ENCODE measurements at places on chromosomes 2 and 18.

DNA sequence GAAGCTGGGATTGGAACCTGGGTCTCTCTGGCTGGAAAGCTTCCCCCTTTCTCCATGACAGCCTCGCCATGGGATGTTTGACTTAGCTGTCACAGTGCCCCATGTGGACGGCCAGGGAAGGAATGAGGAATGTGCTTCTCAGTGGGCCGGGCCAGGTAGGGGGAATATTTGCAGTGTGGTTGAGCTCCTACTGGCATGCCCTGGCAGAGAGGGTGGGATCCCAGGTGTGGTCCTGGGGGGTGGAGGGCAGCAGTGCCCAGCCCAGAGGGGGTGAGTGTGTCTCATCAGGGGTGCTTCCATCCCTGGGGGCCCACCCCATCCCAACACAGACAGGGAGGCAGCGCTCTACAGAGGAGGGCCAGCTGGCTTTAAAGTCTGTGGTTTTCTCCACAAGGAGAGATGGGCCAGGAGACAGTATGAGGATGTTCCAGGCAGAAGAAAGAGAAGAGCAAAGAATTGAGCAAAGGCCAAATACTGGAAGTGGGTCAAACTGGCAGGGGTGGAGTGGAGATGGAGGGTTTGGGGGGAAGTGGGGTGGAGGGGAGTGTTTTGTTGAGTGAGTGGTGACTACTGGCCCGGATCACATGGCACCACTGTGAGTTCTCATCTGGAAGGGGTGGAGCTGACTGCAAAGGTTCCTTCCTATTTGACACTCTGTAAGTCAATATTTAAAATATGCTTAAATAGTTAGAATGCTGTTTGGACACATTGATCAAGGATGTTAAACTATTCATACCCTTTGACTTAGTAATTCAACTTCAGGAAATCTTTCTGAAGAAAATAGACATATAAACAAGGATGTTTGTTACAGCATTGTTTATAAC, 94.0 kb downstream of the MYCN start:
- H3K4me1 ChIP-seq, result peaks cover 7% of the 10 kb centered on the region
- H3K27ac ChIP-seq, result no peak overlapping the region

- H3K27me3 ChIP-seq, result no peaks in the 10 kb centered on the region
- H3K4me1 ChIP-seq, result no peaks in the 10 kb centered on the region
- no peak for DNase-seq
- no peaks in the 10 kb centered on the region for H3K36me3 ChIP-seq
Observed at GRCh38 chr2:185695711-185696235, 42.8 kb upstream of the FSIP2 start.

DNA sequence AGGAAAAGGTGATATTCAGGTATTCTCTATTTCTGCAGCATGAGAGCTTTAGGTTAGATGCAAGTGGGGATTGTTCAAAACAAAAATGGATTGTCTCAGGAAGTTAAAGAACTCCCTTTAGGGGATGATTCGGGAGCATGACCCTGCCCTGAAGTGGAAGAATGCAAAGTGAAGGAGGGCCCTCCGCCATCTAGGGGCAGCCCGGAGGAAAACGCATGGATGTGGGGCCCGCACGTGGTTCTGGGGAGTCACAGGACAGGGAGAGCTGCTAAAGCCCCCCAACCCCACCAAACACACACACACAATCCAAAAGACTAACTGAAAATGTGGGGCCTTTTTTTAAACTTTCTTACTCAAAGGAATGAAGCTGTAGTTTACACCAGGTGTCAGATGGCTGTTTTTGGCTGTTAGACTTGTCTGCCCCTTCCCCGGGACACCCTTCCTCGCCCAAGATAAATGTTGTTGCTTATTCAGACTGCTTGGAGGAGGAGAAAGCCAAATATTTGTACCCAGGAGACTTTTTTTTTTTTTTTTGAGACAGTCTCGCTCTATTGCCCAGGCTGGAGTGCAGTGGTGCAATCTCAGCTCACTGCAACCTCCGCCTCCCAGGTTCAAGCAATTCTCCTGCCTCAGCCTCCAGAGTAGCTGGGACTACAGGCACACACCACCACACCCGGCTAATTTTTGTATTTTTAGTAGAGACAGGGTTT, 78.8 kb downstream of the HNRNPLL start:
- H3K27me3 ChIP-seq, result peaks cover 14% of the 10 kb centered on the region
- no peaks in the 10 kb centered on the region for H3K36me3 ChIP-seq
- H3K4me3 ChIP-seq, result no peak overlapping the region
- H3K4me1 ChIP-seq, result peaks cover 5% of the 10 kb centered on the region
- DNase-seq, result no peak
- no peak overlapping the region for H3K27ac ChIP-seq

GRCh38 chr2:46979571-46979979, 64.0 kb upstream of the MCFD2 start:
- no peak overlapping the region for H3K4me3 ChIP-seq
- H3K27me3 ChIP-seq, result no peaks in the 10 kb centered on the region
- H3K4me1 ChIP-seq, result peaks cover 20% of the 10 kb centered on the region
- no peak overlapping the region for H3K27ac ChIP-seq
- peak; percentile 30 for DNase-seq

- H3K27me3 ChIP-seq, result peaks cover 4% of the 10 kb centered on the region
- H3K36me3 ChIP-seq, result no peaks in the 10 kb centered on the region
- H3K4me1 ChIP-seq, result peaks cover 11% of the 10 kb centered on the region
- H3K27ac ChIP-seq, result no peak overlapping the region
Observed at GRCh38 chr2:95303191-95303919, 6.2 kb downstream of the KCNIP3 start.

- no peak overlapping the region for H3K27ac ChIP-seq
- peaks cover 4% of the 10 kb centered on the region for H3K4me1 ChIP-seq
- no peaks in the 10 kb centered on the region for H3K36me3 ChIP-seq
Observed at GRCh38 chr2:160918906-160919503, 241.2 kb upstream of the TANK start.

GRCh38 chr18:26667046-26667445, 118.7 kb upstream of the KCTD1 start:
- DNase-seq, result no peak
- H3K27ac ChIP-seq, result no peak overlapping the region
- peaks cover 12% of the 10 kb centered on the region for H3K27me3 ChIP-seq
- H3K4me1 ChIP-seq, result no peaks in the 10 kb centered on the region
- no peak overlapping the region for H3K4me3 ChIP-seq

DNA sequence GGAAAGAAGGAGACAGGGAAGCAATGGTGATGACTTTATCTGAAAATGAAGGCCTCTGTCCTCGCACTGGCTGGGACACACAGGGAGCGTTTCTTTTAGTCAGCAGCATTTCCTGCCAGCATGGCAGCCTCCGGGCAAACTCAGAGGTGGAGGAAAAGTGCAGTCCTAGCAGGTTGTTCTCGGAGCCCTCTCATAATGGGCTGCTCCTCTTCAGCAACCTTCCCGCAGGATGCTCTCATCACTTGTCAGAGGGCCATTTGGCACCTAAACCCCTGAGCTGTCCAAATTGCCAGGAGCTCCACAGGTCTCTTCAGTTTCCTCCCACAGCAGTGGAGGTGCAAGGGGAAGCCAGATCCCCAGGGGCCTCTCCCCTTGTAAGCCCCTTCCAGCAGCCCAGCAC, 6.2 kb downstream of the STK39 start:
- peaks cover 22% of the 10 kb centered on the region for H3K4me1 ChIP-seq
- no peak overlapping the region for H3K27ac ChIP-seq
- no peak overlapping the region for H3K4me3 ChIP-seq
- no peak for DNase-seq
- no peaks in the 10 kb centered on the region for H3K36me3 ChIP-seq

- H3K4me3 ChIP-seq, result no peak overlapping the region
- no peaks in the 10 kb centered on the region for H3K4me1 ChIP-seq
- H3K27me3 ChIP-seq, result no peaks in the 10 kb centered on the region
- DNase-seq, result no peak
- no peak overlapping the region for H3K27ac ChIP-seq
- no peaks in the 10 kb centered on the region for H3K36me3 ChIP-seq
Observed at GRCh38 chr2:111250448-111251030, 129.8 kb downstream of the BCL2L11 start.

- no peak overlapping the region for H3K4me3 ChIP-seq
- DNase-seq, result no peak
- H3K27me3 ChIP-seq, result no peaks in the 10 kb centered on the region
Observed at GRCh38 chr18:31661965-31662364, 22.4 kb downstream of the B4GALT6 start.

GRCh38 chr18:3935305-3935704, 485.3 kb downstream of the TGIF1 start:
- DNase-seq, result no peak
- no peak overlapping the region for H3K27ac ChIP-seq
- H3K27me3 ChIP-seq, result no peaks in the 10 kb centered on the region
- H3K36me3 ChIP-seq, result no peaks in the 10 kb centered on the region
- H3K4me3 ChIP-seq, result no peak overlapping the region

GRCh38 chr2:206031950-206032567, 53.9 kb downstream of the INO80D start:
- H3K27me3 ChIP-seq, result no peaks in the 10 kb centered on the region
- H3K36me3 ChIP-seq, result peaks cover 34% of the 10 kb centered on the region
- H3K4me1 ChIP-seq, result no peaks in the 10 kb centered on the region
- no peak overlapping the region for H3K4me3 ChIP-seq
- H3K27ac ChIP-seq, result no peak overlapping the region

DNA sequence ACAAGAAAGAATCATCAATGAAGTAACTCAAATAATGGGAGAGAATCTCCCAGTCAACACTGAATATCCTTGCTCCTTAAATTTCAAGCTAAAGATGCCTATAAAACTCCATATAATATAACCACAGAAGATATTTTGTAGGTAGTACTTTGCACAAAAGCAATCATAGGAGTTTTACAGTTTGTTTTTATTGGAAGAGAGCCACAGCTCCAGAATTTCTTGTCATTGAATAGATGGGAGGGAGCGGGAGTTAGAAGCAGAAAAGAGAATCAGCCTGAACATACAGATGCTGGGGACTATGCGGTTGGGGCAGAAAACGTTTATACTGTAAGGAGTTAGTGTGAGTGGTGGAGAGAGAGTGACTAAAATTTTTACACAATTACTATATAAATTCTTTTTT, 18.3 kb upstream of the SMAD4 start:
- no peak overlapping the region for H3K27ac ChIP-seq
- no peaks in the 10 kb centered on the region for H3K4me1 ChIP-seq
- no peaks in the 10 kb centered on the region for H3K27me3 ChIP-seq
- H3K36me3 ChIP-seq, result no peaks in the 10 kb centered on the region
- H3K4me3 ChIP-seq, result no peak overlapping the region

DNA sequence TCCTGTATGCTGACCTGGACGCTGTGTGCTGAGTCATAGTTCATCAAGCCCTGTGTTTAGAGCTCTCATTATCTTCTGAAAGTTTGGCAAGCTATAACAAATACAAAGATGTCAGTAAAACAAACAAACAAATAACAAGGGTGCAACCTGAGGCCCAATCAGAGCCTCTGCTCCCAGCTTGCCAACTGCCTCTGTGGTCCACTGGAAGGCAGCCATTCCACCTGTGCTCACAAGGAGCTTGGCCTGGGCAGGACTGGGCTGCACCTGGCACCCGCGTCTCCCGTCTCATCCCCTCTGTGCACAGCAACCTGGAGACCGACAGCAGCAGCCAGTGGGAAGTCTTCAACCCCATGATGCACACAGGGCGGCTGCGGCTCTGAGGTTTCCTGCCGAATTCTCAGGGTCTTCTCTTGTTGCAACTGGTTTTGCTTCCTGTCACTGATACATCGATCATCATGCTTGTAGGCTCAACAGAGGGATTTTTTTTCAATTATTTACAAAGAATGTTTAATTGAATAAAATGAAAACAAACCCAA, 97.8 kb downstream of the TMEM18 start:
- no peak overlapping the region for H3K27ac ChIP-seq
- DNase-seq, result no peak
- H3K27me3 ChIP-seq, result no peaks in the 10 kb centered on the region
- H3K4me1 ChIP-seq, result no peaks in the 10 kb centered on the region
- H3K36me3 ChIP-seq, result no peaks in the 10 kb centered on the region
